ENCODE measurements at places on chromosomes 6 and 20.

- no peak for DNase-seq
Measured at GRCh38 chr6:146444189-146444588, 99.4 kb upstream of the RAB32 start.

GRCh38 chr6:146628350-146628749 is 29.6 kb downstream of the ADGB start:
- DNase-seq: no peak

- no peak for DNase-seq
Measured at GRCh38 chr6:151103266-151103665, 136.5 kb upstream of the AKAP12 start.

DNA sequence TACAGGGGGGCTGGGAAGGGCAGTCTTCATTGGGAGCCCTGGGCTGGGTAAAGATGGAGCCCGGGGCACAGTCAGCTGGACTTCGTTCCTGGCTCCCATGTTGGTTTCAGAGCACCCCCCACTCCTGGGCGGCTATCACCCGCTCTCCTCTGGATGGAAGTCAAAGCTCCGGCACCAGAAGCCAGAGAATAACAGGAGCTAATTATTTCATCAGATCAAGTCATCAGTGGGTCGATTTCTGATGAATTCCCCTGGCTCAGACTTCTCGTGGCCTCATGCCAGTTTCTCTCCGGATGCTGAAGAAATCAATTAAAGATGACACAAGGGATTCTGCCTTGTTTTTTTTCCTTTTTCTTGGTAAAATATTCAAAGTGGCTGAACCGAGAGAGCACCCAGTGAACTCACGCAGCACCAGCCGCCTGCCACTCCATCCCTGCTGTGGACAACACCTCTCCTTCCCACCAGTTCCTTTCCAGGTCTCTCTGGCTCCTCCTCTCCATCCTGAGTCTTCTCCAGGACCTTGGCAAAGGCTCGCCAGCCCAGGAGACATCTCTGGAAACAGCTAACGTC is 22.5 kb downstream of the SULF2 start:
- DNase-seq: no peak

- no peak for DNase-seq
Measured at GRCh38 chr6:169954977-169955376, 203.6 kb downstream of the ERMARD start.

DNA sequence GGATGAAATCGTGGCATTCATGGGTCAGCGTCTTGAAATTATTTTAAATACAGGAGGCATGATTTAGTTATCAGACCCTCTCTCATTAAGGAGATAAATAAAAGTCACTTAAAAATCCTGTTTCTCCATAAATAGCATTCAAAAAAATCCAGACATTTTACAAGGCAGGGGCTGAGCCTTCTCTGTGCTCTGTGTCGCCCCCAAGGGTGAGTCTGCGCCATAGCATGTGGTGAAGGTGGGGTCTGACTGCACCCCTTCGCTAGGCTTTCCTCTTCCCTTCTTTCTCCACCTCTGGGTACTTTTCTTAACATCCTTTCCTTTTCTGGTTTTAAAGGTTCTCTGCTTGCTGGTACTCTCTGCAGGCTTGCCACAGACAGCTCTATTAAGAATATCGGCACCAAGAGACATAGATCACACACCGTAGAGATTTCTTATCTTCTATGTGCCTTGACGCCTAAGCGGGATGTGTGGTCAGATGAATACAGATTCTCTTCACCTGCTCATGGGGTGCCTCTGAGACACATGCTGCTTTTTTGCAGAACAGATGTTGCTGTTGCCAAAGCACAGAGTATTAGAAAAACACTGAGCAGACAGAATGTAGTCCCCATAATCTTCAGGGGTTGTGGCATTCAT is 20.1 kb upstream of the FAM209A start:
- no peak for DNase-seq

DNA sequence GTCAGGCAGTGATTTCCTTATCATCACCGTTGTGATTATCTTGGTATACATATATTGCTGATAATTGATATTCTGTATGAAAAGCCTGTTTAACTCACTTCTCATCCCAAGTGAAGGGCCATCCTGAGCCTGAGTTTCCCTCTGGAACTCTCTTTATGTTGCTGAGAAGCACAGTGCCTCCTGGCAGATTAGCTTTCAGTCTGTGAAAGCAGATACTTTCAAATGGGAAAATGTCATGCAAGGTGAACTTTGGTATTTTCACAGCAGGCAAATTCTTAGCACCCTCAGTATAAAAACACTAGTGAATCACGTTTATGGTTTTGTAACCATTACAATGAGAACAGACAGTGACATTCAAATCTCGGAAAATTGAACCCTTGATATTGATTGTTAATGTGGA is 151.6 kb downstream of the PRIM2 start:
- DNase-seq: no peak

DNA sequence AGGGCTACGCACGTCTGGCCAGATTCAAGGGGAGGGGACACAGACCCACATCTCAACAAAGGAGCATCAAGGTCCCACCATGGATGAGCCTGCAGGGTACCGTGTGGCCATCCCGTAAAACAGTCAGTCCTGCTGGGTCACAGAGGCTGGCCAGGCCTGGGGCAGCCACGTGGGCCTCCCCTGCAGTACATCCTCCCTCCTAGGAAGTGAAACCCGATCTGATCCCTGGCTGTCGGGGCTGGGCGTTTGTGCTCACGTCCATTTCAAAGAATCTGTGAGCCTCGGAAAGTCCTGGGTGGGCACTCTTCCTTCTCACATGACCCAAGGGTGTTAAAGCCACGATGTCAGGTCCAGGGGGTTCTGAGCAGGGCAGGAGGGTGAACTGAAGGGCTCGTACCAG is 14.3 kb downstream of the SULF2 start:
- no peak for DNase-seq

DNA sequence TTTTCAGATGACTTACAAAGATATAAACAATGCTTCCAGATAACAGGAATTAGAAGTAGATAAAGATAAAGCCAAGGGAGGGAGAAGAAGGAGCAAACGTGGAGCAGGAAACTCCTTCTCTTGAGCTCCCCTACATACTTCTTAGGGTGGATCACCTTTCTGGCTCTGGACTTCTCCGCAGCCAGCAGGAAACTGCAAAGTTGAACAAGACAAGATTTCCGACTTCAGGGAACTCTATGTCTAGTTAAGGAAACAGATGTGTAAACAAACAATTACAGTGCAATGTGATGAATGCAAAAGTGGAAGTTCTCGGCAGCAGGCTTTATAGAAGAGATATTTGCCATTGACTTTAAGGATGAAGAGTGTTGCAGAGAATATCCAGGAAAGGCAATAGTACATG is 134.0 kb upstream of the MARCKS start:
- no peak for DNase-seq

- DNase-seq: no peak
Measured at GRCh38 chr6:15389765-15390723, 144.2 kb downstream of the JARID2 start.

DNA sequence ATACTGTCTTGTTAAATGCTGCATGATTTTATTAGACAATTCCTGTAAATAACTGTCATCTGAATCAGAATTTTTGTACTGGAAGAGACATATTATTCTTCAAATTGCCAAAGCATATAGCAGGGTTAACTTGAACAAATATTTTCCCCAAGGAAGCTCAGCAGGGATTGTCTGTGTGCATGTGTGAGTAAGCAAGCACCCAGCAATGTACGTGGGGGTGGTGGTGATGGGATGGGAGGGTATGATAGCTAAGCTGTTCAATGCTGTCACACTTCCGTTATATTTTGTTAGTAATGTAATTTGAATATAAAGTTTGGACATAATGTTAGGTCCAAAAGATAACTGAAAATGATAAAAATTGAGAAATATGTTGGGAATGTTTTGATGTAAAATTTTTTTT is 118.1 kb downstream of the MYB start:
- DNase-seq: no peak

DNA sequence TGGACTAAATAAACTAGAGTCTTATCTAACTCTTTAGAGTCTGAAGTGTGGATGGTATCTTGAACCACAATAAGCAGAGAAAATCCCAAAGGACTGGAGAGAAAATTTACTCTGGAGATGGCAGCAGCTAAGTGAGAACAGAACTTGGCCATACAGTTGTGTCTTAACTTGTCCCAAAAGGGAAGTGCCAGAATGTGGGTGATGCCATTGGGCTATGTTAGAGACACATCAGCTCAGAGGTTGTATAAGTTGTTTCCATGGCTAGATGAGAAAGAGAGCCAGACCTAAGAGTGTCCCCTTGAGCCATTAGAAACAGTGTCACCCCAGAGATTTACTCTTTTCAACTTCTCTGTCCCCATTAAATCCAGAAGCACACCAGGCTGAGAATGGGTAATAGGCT is 36.2 kb downstream of the FOXO3 start:
- DNase-seq: no peak

- DNase-seq: no peak
Measured at GRCh38 chr6:149211046-149211571, 106.4 kb upstream of the TAB2 start.

DNA sequence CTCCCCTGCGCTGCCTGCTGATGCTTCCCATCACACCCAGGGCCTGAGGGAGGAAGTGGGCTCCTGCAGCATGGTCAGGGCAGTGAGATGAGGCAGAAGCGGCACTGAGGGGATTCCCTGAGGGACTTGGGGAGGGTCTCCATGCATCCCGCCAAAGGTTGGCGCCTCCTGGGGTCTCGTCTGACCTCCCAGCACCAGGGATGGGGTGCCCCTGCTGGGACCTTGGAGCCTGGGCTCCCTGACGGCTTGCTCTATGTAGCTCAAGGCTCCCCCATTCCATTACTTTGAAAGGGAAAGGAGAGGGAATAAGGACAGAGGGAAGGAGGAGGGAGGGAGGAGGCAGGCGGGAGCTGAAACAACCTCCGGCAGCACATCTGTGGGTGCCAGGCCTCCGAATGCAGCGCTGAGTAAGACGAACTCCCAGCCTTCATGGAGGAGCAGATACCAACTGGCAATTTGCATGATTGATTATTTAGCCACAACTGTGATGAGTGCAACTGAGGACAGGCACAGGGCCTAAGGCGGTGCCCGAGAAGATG is 259.3 kb downstream of the ERMARD start:
- DNase-seq: no peak

- DNase-seq: no peak
Measured at GRCh38 chr6:113476937-113477839, 380.0 kb upstream of the MARCKS start.

GRCh38 chr6:110355022-110355421 is 3.1 kb downstream of the METTL24 start:
- DNase-seq: no peak

DNA sequence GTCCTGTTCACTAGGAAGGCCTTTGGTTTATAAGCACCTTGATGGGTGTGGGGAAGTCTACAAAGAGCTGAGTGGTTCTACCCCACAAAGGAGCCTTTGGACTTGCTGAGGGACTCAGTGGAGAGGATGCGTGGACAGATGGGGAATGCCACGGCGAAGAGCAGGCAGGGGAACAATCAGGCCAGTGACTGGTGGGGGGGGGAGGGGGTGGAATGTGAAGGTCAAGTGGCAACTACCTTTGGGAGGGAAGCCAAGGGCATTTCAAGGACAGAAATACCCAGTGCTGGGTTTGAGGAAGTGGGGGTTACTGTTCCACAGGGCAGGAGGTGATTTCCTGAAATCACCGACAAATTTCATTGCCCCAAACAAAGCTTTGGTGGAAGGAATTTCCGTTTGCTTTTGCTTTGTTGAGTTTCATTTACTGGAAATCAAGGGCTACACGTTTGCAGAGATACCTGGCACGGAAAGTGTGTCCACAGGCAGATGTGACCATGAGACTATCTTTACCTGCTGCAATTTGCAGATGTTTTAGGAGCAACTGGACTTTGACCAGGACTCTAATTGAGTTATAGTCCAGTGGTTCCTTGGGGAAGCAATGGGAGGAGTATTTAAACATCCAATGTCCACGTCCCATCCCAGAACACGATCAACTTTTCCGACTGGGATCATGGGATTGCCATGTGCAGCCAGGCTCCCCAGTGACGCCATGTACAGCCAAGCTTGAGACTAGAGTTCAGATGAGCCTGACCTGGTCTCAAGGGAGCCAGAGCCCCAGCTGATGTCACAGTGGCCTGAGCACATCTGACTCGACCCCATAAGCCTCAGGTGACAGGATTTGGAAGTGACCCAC is 8.0 kb downstream of the CST3 start:
- no peak for DNase-seq

- DNase-seq: no peak
Measured at GRCh38 chr6:144320741-144321140, 35.6 kb downstream of the UTRN start.

DNA sequence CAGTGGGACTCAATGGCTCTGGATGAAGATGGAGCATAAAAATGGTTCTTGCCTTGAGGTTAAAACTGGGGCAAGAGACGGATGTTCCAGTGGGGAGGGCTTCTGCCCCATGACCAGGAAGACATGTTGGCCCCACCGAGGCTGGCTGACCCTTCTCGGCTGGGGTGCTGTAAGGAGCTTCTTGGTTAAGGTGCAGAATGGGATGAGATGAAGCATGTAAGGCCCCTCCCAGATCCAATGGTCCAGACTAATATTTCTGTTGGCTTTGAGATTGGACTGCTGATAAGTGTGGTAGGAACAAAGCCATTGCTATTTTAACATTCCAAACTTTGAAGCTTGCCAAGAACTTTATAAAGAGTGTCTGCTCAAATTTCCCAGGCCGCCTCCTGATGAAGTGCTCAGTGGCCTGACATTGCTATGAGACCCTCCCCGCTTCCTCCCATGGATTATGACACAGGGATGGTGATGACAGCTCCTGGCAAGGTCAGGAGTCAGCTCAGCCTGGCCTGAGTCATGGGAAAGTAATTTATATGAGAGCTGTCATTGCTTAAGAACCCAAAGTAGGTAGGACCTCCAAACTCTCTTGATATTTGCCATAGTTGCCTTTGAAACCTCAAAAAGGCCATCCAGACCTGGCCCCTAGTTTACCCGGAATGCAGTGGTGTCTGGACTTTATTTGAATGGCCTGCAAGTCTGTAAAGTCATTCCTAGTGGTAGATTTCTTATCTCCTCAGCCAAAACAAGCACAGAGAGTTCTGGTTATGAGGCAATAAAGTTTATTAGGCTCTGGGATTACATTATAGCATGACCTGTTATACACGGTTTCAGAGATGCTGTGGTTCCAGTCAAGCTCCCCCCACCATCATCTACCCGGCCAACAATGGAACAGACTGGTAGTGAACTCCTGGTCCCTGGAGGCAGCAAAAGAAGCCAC is 55.2 kb downstream of the TGM2 start:
- DNase-seq: no peak

- DNase-seq: no peak
Measured at GRCh38 chr20:17870086-17870740, 98.4 kb downstream of the SNX5 start.

GRCh38 chr20:22729180-22729579 is 144.8 kb upstream of the FOXA2 start:
- no peak for DNase-seq

GRCh38 chr6:158344534-158344933 is 32.3 kb downstream of the TULP4 start:
- no peak for DNase-seq

- DNase-seq: no peak
Measured at GRCh38 chr6:15109338-15110090, 136.4 kb upstream of the JARID2 start.

DNA sequence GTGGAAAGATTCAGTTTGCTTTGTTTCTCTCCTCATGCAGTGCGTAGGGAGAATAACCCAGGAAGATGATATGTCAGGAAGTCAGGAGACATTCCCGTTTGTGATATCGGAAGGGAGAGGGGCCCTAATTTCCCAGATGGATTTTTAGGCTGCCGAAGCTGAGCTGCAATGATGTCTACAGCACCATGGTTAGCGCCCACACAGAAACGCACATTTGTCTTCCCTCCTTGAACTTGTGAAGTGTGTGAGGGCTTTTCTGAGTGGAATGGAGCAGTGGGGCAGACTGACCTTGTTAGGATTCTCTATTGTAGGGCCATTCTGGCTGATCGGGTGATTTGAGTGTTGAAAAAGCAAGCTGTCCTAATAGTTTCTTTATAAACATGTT is 191.3 kb upstream of the ARG1 start:
- DNase-seq: no peak

- DNase-seq: no peak
Measured at GRCh38 chr6:118895261-118895560, 1.3 kb downstream of the ASF1A start.

All from stimulated activated naive CD4-positive, alpha-beta T cell treated with Interleukin-2 at 50 U/mL for 16 hours (primary cell).